ENCODE measurements at places on chromosomes 6 and 20. TPM values are rescaled to one million over a fixed set of nuclear protein-coding genes. Genes with fewer than 3 reads are reported as not detected.

Gene CCR6
- 1.2 TPM for total RNA-seq

DNA sequence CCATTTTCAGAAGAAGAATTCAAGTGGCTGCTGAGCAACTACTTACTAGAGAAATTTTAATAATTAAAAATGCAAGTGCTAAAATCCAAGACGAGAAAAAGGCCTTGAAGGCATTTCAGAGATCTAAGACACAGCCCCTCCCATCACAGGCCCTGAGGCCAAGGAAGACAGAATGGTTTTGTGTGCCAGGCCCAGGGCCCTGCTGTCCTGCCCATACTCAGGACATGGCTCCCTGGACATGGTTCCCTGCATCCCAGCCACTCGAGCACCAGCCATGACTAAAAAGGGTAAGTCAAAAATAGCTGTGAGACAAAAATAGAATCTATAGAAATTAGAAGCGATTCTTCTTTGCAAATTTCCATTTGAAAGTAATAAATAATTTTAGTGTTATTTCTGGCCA is 364.9 kb downstream of the COL12A1 start:
- H3K27ac ChIP-seq = no peak overlapping the region
- no peaks in the 10 kb centered on the region for H3K36me3 ChIP-seq
- H3K27me3 ChIP-seq = no peaks in the 10 kb centered on the region
- no peak overlapping the region for H3K4me3 ChIP-seq

Gene RAB44
- 0.49 TPM for total RNA-seq

Gene ZNFX1
- 27.5 TPM for total RNA-seq

DNA sequence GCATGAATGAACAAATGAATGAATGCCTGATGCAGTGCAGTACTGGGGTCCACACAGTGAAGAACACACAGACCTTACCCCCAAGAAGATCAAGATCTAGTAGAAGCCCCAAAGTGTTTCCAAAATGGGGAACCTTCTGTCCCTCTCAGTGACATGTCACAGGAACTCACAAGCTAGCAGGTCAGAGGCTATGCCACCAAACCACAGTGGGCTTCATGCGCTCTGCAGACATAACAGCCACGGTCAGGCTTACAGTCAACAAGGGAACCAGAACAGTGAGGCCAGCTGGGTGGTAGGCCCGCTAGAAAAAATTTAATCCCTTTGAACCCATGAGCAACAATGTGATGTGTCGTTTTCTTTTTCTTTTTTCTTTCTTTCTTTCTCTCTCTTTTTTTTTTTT is 20.2 kb upstream of the ARFGEF2 start:
- no peak overlapping the region for H3K27ac ChIP-seq
- H3K27me3 ChIP-seq = no peaks in the 10 kb centered on the region
- no peak for DNase-seq
- no peaks in the 10 kb centered on the region for H3K4me1 ChIP-seq
- H3K36me3 ChIP-seq = no peaks in the 10 kb centered on the region
- no peak overlapping the region for H3K4me3 ChIP-seq

- DNase-seq = no peak
- H3K27ac ChIP-seq = no peak overlapping the region
- H3K27me3 ChIP-seq = no peaks in the 10 kb centered on the region
- H3K4me1 ChIP-seq = no peaks in the 10 kb centered on the region
- H3K36me3 ChIP-seq = no peaks in the 10 kb centered on the region
- no peak overlapping the region for H3K4me3 ChIP-seq
These were observed 15.7 kb upstream of the MRAP2 start for GRCh38 chr6:84017709-84018452.

DNA sequence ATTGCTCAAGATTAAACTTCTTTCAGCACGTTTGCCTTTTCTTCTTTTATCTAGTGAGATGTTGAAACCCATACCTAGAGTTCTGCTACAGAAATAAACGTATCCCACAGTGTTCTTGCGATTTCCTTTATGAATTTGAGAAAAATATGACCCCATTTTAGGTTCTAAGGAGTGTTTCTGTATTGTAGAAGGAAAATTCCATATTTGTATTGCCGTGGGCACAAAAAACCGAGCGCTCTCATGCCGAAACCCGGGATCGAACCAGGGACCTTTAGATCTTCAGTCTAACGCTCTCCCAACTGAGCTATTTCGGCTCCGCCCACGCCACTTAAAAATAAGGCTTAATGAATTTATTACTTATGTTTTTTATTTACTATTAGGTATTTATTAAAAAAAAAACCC is 23.7 kb downstream of the ZNF311 start:
- DNase-seq = no peak
- peak overlapping the region; percentile 86 for H3K27ac ChIP-seq
- peaks cover 14% of the 10 kb centered on the region for H3K4me1 ChIP-seq

- no peaks in the 10 kb centered on the region for H3K4me1 ChIP-seq
- no peaks in the 10 kb centered on the region for H3K27me3 ChIP-seq
- DNase-seq = no peak
- no peak overlapping the region for H3K4me3 ChIP-seq
- H3K27ac ChIP-seq = no peak overlapping the region
These were observed 69.5 kb upstream of the FABP7 start for GRCh38 chr6:122709922-122710512.

DNA sequence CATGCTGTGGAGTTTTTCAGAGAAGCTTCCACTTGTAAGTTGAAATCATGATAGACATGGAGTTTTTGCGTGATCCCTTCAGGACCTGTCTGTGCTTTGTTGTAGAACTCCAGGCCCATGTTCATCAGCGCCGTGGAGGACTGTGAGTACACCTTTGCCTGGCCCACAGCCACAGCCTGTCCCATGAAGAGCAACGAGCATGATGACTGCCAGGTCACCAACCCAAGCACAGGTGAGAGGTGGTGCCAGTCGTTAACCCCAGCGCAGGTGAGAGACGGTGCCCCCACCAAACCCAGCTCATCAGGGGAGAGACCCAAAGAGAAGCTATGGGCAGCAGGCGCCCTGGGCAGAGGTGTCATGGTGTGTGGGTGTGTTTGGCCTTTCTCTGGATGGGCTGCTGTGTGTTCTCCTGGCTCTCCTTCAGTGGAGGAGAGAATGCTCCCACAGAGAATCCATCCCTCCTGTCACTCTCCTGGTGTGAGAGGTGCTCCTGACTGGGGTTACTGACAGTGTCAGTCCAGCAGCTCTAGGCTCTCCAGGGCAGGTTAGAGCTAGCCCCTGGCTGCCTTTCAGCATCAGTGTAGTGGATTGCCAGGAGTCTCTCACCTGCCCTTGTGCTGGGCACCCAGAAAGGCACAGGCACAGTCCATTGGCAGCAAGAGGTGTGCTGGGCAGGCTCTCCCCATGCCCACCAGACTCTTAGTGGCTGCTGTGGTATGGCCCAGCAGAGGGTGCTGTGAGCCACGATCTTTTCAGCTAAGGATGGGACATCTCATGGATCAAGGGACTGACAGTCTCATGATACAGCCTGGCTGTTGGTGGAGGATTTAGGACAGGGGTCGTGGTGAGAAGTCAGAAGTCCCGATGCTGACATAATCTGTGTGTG is 49.6 kb upstream of the SLC22A1 start:
- H3K36me3 ChIP-seq = no peaks in the 10 kb centered on the region
- no peaks in the 10 kb centered on the region for H3K27me3 ChIP-seq
- H3K4me3 ChIP-seq = no peak overlapping the region
- no peak overlapping the region for H3K27ac ChIP-seq
- DNase-seq = no peak

Gene TMEM217
- total RNA-seq = not detected

- H3K36me3 ChIP-seq = no peaks in the 10 kb centered on the region
- H3K27me3 ChIP-seq = no peaks in the 10 kb centered on the region
- DNase-seq = no peak
- no peak overlapping the region for H3K27ac ChIP-seq
These were observed 2.5 kb upstream of the KATNA1 start for GRCh38 chr6:149651056-149651455.

Gene MSH5
- total RNA-seq = 11.0 TPM

GRCh38 chr6:148379966-148380713 is 37.5 kb downstream of the SASH1 start:
- no peak for DNase-seq
- H3K4me1 ChIP-seq = peaks cover 42% of the 10 kb centered on the region
- no peaks in the 10 kb centered on the region for H3K27me3 ChIP-seq
- no peak overlapping the region for H3K27ac ChIP-seq
- no peaks in the 10 kb centered on the region for H3K36me3 ChIP-seq
- H3K4me3 ChIP-seq = no peak overlapping the region

GRCh38 chr6:151232899-151233298 is 6.9 kb upstream of the AKAP12 start:
- no peak for DNase-seq
- no peaks in the 10 kb centered on the region for H3K36me3 ChIP-seq
- H3K27me3 ChIP-seq = no peaks in the 10 kb centered on the region
- no peak overlapping the region for H3K27ac ChIP-seq
- no peaks in the 10 kb centered on the region for H3K4me1 ChIP-seq

Gene TMEM244
- not detected for total RNA-seq

Gene MOG
- not detected for total RNA-seq
